ENCODE measurements at places on chromosomes 4 and X.
A peak's percentile ranks its signal among the peaks of the same experiment; 100 is the strongest.

DNA sequence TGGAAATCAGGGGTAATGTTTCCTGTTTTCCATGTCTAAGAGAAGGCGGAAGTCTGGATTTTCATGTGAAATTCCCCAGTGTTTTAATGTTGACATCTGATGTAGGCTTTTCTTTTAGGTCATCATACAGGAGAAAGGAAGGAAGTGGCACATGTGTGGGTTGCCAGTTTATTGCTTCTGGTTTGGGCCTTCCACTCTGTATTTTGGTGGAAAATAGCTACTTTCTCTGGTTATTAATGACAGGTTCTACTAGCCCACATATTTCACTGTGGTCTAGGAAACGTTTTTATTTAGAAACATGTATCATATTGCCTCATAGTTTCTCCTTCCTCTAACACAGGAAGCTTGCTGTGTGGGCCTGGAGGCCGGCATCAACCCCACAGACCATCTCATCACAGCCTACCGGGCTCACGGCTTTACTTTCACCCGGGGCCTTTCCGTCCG lies 7.2 kb downstream of the PDHA1 start:
- DNase-seq, result no peak

- no peak for DNase-seq
These were observed 1.2 kb downstream of the SLC39A8 start for GRCh38 chr4:102343964-102344519.

GRCh38 chr4:4610672-4611071 lies 68.8 kb upstream of the STX18 start:
- no peak for DNase-seq

GRCh38 chrX:51894697-51895336 lies 1.4 kb downstream of the MAGED1 start:
- DNase-seq, result no peak

GRCh38 chr4:59994118-59994517 lies 1206.0 kb upstream of the ADGRL3 start:
- DNase-seq, result no peak

DNA sequence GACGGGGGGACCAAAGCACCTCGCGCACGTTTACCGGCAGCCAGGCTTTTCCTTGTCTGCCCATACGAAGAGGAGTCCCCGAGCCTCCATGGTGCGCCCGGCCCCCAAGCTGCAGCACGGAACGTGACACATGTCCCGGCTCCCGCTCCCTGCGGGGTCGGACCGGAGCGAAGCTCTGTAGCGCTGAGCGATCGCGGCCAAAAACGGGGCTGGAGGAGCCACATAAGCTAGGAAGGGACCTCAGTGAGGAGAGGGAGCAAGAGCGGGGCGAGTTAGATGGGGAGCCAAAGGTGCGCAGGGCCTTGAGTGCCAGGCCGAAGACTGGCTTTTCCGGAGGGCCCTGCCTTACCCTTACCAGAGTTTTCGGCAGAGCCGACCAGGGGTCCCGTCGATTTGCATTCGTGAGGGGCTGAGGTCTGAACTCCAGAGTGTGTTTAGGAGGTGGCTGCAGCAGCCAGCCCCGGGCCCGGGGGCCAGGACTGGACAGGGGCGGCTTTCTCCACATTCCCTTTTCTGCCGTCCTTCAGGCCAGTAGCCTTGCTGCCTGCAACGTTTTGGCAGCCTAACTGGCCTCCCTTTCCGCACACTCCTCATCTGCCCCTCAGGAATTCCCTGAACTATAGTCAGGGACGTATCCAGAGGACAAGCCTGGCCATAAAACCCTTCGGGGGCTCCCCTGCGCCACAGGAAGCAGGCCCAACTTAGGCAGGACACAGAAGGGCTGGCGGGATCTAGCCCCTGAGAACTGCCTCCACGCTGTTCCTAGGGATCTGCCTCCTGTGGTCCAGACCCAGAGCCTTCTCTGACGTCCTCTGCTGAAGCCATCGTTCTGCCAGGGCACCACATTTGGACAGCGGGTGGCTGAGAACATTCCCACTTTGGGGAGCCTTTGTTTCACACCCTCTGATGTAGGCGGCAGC lies 689 bp downstream of the SSR4 start:
- no peak for DNase-seq

GRCh38 chrX:46635186-46635585 lies 61.6 kb downstream of the CHST7 start:
- no peak for DNase-seq

GRCh38 chr4:25900310-25900709 lies 13.7 kb upstream of the SMIM20 start:
- no peak for DNase-seq

GRCh38 chr4:56468097-56468422 lies 643 bp downstream of the SRP72 start:
- peak; percentile 22 for DNase-seq

GRCh38 chr4:24989327-24989726 lies 41.4 kb downstream of the LGI2 start:
- no peak for DNase-seq

DNA sequence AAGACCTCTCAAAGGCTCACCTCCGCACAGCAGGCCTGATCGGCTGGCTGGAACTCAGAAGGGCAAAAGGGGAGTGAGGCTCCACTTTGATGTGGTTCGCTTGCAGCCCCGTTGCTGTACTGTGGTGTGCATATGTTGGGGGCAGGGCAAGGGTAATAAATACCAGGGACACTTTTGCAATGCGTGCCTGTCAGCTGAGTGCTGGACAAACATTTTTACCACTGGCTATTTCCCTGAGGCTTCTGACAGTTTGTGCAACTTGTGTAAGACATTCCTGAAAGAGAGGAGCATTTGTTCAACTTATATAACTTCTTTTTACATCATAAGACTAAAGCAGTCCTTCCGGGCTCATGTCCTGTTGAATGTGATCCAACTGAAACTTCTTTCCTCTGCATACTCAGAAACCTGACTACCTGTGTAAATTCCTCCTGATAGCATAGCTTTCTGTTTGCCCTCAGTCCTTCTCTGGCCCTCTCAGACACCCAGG lies 82.3 kb downstream of the SPRY1 start:
- no peak for DNase-seq

- no peak for DNase-seq
These were observed 32.2 kb upstream of the PROM1 start for GRCh38 chr4:16116019-16116418.

- DNase-seq, result no peak
These were observed 21.2 kb upstream of the SLC7A11 start for GRCh38 chr4:138263247-138263816.

GRCh38 chr4:183354219-183354618 lies 32.0 kb upstream of the CLDN24 start:
- DNase-seq, result no peak

GRCh38 chr4:20684852-20685763 lies 15.2 kb upstream of the PACRGL start:
- no peak for DNase-seq

DNA sequence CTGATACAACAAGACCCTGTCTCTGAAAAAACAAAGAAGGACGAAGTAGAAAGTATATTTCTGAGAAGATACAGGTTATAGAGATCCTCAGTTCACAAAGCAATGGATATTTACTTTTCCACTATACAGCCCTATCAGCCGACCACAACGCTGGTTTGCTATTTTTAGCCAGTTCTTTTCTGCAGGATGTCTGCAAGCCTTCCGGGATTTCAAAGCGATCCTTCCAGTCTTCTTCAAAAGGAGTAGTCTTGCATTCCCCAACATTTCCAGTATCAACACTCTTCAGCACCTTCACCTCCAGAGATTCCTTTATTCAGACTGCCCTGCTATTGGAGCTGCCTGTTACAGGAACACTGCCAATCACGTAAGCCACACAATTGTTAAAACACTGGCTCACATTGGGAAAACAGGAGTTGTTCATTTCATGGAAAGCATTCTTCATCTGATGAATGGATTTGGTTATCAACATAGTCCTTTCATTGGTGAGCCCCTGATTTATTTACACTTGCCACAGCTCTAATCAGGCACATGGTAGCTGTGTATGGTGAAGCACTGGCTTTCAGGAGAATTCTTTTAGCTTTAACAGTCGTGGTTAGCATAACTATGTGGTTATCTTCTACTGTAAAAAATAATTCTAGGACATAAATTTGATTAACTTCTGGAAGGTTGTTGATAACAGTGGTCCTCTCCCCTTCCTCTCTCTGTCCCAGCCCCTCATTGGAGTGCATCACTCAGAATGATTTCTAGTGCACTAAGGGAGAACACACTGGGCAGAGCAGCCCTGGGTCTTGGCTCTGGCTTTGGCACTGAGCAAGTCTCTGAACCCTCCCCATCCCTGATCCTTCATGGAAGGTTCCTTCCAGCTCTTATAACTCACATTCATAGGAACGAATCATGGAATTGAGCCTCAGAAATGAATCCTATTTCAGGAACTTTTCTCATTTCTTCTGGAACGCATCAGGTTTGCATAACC lies 109.9 kb upstream of the SORBS2 start:
- no peak for DNase-seq

- DNase-seq, result no peak
These were observed 367.3 kb upstream of the CASK start for GRCh38 chrX:42290608-42291007.

- DNase-seq, result no peak
These were observed 166.8 kb downstream of the BMPR1B start for GRCh38 chr4:94924566-94924965.

GRCh38 chr4:79854856-79855502 lies 218.1 kb downstream of the ANTXR2 start:
- DNase-seq, result no peak

- DNase-seq, result no peak
These were observed 32.0 kb upstream of the STS start for GRCh38 chrX:7115557-7115956.

- no peak for DNase-seq
These were observed 32.2 kb downstream of the DCK start for GRCh38 chr4:71025654-71026053.

- DNase-seq, result no peak
These were observed 353.3 kb downstream of the OPHN1 start for GRCh38 chrX:68079961-68080360.

GRCh38 chrX:74291577-74291963 lies 12.4 kb upstream of the ZCCHC13 start:
- no peak for DNase-seq

DNA sequence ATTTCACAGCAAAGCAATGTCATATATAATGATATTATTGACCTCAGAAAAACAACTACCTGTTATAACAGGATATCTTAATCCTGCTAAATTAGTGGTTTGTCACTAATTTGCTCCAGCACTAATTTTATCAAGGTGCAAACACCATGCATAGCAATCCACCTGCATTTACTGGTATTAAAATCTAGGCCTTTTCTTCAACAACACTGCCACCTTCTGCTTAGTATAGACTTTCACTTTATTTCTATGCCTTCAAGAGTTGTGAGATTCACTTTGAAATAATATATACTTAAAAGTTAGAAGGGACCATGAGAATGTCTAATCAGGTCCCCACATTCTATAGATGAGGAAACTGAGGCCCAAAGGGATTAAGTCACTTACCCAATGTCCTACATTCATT lies 82.1 kb upstream of the IQCM start:
- DNase-seq, result no peak

- DNase-seq, result no peak
These were observed 54.2 kb downstream of the PLAC1 start for GRCh38 chrX:134603806-134604700.

GRCh38 chrX:48468247-48468671 lies 1.8 kb downstream of the SLC38A5 start:
- DNase-seq, result no peak

- DNase-seq, result no peak
These were observed 6.6 kb downstream of the FGFR3 start for GRCh38 chr4:1799387-1800375.

- no peak for DNase-seq
These were observed 211.9 kb upstream of the KIT start for GRCh38 chr4:54445866-54446265.

DNA sequence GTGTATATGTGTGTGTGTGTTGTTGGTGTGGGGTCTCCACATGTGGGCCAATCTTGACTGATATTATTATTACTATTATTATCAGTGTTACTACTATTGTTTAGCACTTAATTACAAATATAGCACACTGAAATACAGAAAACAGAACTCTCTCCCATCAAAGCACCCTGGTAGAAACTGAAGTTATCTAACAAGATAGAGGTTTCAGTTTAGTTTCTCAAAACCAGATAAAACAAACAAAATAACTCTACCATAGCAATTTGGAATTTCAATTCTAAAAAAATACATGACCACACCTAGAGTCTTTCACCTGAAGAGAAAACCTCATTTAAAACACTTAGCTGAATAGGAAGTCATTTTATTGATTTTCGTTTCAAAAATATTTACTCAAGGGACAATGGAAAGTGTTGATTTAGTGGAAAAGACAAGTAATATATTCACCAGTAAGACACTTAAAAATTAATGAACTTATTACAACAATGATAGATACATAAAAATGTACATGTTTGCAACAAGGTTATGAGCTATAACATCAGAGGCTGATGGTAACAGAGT lies 252.3 kb downstream of the PDHA2 start:
- no peak for DNase-seq

- no peak for DNase-seq
These were observed 69.9 kb downstream of the SEL1L3 start for GRCh38 chr4:25792876-25793275.

DNA sequence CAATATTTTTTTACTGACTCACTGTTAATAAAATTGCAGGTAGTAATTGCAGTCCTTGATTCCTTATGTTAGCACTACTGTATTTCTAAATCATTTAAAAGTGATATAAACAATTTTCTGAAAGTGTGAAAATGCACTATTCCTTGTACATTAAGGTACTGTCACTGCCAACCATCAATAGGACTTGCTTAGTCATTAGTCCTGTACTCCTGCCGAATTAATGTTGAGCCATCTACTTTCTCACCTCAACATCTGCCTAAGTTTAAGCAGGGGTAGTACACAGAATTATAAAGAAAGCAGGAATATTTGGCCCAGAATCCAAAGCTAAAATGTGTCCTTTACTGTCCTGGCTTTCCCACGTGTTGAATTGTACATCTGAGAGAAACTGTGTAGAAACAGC lies 87.0 kb upstream of the TRPC3 start:
- no peak for DNase-seq

- DNase-seq, result no peak
These were observed 870.9 kb upstream of the FRG1 start for GRCh38 chr4:189069772-189070171.

DNA sequence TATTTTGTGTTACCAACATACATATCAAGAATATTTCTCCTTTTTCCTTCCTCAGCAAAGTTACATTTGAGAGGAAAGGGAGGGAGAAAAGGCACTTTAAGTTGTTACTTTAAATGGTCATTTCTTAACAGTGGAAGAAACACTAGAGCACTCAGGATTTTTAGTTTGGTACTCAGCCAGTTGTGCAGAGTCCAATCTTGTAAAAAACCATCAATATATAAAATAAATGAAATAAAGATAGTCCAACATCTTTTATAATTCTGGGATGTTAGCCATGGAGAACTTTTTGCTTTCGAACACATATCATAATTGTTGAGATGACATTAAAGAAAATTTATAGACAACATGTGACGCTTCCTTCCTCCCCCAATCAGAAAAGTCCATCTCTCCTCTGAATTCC lies 253.8 kb downstream of the QDPR start:
- no peak for DNase-seq

GRCh38 chrX:154018518-154019060 lies 1.1 kb downstream of the IRAK1 start:
- DNase-seq, result no peak

DNA sequence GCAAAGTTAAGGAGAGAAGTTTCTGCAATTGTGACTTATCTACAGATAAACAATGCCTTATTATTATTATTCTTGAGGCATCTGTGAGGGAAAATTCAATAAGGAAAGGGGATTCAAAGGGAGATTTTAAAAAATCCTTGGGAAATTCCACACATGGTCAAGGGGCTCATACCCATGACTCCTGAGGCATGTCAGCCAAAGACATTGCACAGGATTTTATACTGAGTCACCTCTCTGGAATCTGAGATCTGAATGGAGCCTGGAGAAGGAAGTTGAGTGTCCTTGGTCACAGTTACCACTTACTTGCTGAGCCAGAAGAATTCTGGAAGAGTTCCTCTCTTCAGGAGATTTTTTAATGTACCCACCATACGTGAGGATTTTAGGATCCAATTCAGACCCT lies 14.4 kb upstream of the CXCL8 start:
- DNase-seq, result no peak
